ENCODE measurements at places on chromosomes 16 and 17.

DNA sequence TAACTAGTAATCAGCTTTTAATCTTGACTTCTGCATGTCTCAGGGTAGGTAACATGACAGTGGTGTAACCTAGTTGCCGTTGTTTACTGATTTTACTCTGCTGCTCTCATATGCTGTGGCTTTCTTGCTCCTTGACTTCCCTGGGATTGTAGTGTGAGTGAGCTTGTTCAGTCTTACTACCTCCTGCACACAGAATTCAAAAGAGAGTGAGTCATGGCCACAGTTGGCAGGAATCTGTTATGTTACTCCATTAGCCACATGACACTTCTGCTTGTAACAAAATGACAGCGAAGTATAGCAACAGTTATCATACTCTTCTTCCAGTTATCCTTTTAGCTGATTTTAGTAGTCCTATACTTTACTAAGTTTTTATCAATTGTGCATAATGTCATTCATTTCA is 18.8 kb downstream of the TNRC6A start:
- peak; percentile 55 for DNase-seq

DNA sequence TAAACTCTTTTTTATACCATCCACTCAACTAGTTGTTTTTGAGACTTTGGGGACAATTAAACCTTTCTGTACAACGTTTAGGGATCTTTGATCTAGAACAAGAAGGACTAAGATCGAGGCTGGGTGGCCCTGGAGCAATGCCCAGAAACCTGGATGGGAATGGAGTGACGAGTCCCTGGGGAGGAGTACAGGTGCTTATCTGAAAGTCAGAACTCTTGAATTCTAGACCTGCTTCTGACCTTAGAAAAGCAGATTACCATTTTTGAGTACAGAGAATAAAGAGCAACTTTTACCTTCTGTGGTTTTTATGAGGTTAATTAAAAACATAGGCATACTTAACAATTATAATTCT is 17.8 kb downstream of the UBE2Z start:
- no peak for DNase-seq

DNA sequence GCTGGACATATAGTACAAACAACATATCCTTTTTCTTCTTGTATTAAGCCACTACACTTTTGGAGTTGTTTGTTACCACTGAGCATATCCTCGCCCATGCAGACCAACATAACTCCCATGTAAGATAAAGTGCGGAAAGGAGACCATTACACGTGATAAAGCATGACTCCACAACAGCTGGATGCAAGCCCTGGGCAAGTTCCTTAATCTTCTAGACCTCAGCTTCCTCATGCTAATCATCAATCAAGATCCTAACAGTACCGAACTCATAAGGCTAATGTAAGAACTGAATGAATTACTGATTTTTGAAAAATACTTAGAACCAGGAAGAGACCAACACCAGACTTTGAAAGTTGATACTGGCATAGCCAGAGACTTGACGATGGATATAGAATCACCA is 47.0 kb upstream of the GSG1L start:
- no peak for DNase-seq

DNA sequence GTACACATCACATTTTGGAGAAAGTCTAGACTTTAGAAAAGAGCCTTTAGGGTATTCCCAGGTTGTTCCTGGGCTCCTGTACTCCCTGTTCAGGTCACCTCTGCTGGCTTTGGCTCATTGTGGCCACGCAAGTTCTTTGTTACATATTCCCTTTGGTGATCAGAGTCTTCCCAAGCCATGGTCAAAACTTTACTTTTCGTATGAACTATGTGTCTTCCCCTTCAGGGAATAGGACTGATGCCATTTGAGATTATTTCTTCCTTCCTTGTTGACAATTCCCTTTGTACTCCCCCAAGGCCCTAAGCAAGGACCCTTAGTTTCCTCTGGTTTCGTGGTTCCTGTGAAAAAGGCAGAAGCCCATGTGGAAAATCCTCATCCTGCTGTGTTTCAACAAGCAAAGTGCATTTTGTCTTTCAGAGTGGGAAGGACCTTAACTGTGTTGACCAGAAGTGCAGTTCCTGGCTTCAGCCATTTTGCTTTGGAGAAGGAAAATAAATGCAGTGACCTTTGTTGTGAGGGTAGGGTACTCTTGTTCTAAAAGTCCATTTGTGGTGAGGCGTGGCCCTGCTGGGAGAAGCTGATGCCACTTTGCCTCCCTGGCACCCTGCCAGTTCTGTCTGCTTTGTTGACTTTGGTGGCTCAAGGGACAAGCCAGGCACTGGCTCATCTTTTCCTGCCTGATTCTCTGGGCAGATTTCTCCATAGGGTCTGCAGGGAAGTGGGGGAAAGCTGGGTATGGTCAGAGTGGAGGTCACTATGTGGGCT is 55.1 kb downstream of the ZNRF1 start:
- DNase-seq: no peak

DNA sequence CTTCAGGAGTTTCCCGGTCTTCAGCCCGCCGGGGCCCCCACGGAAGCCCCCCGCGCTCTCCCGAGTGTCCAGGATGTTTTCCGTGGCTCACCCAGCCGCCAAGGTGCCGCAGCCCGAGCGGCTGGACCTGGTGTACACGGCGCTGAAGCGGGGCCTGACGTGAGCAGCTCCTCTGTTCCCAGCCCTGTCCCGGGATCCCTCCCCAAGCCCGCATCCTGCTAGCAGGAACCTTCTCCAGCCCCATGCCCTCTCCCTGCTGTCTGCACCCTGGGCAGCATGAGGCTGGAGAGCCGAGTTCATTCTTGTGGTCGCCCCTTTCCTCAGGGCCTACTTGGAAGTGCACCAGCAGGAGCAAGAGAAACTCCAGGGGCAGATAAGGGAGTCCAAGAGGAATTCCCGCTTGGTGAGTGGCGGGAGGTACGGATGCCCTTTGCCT is 10.1 kb downstream of the RIPOR1 start:
- DNase-seq: no peak

DNA sequence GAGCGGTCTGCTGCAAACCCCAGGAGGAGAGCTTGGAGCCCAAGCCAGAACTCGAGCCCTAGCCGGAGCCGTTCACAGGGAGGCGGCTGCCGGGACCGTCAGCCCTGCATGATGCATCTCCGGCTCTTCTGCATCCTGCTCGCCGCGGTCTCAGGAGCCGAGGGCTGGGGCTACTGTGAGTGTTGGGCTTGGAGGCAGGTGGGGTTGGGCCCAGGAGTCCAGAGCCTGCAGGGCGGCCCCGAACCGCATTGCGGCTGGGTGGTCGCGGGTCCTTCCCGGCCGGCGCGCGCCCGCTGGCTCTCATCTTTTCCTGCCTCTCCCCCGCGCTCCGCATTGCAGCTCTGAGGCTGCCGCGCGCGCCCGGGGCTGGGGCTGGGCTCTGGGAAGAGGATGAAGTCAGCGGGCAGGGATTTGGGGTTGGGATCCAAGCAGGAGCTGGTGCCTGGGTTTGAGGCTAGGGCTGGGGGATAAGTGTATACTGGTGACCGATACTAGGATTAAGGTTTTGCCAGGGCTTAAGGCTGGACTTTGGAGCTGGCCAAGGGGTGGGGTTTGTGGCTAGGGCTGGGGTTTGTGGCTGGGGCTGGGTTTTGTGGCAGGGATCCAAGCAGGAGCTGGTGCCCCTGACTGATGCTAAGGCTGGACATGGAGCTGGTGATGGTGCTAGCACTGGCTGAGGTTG is 532 bp downstream of the CNTNAP1 start:
- DNase-seq: peak; percentile 84

GRCh38 chr17:66715745-66716156 is 119.2 kb upstream of the CACNG5 start:
- DNase-seq: peak; percentile 72

GRCh38 chr16:88639231-88640038 is 1.1 kb downstream of the IL17C start:
- no peak for DNase-seq

- no peak for DNase-seq
Observed at GRCh38 chr16:30780021-30780420, 7.0 kb downstream of the ZNF629 start.

GRCh38 chr17:2398655-2399571 is 1.9 kb downstream of the MNT start:
- DNase-seq: peak; percentile 66
